ENCODE measurements at places on chromosomes 1 and 21.

DNA sequence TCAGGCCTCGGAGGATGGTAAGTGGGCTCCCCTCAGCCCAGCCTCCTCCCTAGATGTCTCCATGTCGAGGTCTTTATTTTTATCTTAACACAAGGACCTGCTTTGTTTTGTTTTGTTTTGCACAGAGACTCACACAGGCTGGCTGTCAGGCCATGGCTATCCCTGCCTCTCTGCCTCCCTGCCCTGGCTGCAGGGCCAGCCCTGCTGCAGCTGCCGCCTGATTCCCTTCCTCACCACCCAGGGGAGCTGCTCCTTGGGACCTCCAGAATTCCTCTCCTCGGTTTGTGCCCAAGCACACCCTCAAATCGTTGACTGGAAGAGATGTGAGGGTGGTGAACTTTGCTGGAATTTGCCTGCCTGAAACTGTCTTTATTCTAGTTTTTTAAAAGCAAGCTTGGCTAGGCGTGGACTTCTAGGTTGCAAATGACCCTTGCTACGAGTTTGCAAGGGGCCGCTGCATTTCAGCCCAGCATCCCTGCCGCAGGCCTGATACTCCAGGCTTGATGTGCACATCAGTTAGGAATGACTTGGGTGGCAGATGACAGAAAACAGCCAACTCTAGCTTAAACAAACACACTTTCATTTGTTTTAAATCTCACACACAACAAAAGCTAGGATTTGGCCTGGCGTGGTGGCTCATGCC, 37.1 kb downstream of the WNT9A start:
- DNase-seq, result no peak

- DNase-seq, result no peak
Measured at GRCh38 chr1:171910786-171911185, 69.5 kb downstream of the DNM3 start.

GRCh38 chr1:24905355-24905978, 24.6 kb downstream of the RUNX3 start:
- no peak for DNase-seq

- DNase-seq, result no peak
Measured at GRCh38 chr1:245444945-245445344, 290.2 kb downstream of the KIF26B start.

GRCh38 chr21:33767236-33767635, 124.9 kb downstream of the ITSN1 start:
- DNase-seq, result no peak

DNA sequence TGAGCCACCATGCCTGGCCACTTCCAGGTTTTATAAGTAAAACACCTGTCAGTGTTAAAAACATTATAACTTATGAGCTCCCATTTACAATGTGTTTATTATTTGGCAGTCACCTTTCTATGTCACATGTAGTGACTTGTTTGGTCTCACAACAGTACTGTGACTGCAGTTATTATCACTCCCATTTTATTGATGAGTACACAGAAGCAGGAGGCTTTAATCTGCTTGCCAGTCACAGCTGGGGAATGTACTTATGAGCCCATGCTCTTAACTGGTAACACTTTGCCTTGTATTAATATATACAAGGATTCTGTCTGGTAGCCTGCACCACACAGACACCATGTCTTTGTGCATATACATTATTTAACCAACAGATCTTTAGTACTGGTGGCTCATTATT, 31.1 kb upstream of the BACH1 start:
- no peak for DNase-seq

- no peak for DNase-seq
Measured at GRCh38 chr1:53126495-53126894, 15.9 kb downstream of the SLC1A7 start.

GRCh38 chr1:25066256-25066655, 136.2 kb upstream of the RUNX3 start:
- DNase-seq, result no peak

DNA sequence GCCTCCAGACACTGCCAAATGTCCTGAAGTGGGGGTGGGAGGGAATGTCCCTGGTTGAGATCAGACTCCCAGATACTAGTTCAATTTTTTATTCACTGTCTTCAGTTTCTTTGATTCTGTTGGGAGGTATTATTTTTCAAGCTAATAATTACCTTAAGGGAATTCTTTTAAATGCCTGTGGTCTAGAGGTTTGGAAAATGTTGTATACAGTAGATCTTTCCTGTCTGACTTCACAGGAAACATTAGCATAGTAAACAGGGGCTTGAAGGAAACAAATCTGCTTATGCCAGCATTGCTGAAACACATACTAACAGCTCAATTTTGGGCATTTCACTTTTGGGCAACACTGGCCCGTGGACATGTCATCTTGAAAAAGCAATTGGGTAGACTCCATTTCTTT, 84.3 kb upstream of the HP1BP3 start:
- DNase-seq, result peak; percentile 25

GRCh38 chr1:236161230-236161629, 18.9 kb downstream of the GPR137B start:
- no peak for DNase-seq

GRCh38 chr1:103582464-103582863, 11.1 kb downstream of the AMY2B start:
- DNase-seq, result no peak

DNA sequence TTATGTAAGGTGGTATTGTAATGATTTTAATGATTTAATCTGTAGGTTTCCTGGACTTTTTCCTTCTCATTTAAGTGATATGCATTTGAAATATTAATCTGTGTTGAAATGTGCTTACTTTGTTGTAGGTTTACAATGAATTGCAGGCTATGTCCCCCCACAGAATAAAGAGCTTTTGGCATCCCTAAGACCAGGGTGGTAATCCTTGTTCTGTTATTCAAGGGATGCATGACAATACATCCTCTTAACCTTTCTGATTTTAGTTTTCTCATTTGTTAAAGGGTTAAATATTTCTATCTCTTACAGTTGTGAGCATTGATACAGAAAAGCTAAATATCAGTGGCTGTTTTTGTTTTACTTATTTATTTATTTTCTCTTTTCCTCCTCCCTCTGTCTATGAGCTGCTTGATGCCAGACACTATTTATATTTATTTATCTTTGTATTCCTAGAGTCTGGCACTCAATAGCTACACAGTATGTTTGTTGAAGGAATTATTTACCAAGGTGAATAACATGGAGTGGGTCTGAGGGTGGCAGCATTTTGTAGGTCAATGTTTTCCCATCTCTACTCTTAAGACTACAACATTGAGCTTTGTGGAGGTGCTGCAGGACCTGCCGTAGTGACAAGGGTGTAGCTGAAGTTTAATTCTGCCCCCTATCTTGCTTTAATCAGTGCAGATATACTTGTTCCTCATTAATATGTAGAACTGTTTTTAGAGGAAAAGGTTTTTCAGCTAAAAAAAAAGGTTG, 19.9 kb upstream of the ADGRL2 start:
- no peak for DNase-seq

DNA sequence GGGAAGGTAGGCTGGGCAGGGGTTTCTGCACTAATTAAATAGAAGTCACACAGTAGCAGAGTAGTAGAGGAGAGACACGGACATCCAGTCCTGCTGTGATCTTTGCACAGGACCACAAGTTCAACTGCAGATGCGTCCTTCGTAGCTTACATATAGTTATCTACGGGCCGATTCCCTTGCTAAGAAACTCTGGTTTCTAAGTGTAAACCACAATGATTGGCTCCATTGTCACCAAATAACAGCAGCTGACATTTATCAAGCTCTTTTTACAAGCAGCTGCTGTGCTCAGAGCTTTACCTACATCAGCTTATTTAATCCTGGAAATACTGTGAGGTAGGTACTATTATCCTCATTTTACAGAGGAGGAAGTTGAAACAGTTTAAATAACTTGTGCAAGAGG, 3.1 kb downstream of the SLC45A3 start:
- no peak for DNase-seq

GRCh38 chr1:22530715-22531114, 32.6 kb upstream of the EPHA8 start:
- DNase-seq, result no peak

DNA sequence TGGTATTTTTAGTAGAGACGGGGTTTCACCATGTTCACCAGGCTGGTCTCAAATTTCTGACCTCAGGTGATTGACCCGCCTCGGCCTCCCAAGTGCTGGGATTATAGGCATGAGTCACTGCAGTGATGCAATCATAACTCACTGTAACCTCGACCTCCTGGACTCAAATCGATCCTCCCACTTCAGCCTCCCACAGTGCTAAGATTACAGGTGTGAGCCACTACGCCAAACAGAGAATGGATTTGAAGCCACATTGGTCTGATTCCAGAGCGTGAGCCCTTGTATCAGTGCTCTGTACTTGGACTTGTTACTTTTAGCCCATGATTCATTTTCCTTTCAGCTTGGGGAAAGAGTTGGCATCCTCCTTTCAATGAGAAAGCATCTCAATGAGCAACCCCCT, 14.9 kb upstream of the ZNF683 start:
- no peak for DNase-seq

DNA sequence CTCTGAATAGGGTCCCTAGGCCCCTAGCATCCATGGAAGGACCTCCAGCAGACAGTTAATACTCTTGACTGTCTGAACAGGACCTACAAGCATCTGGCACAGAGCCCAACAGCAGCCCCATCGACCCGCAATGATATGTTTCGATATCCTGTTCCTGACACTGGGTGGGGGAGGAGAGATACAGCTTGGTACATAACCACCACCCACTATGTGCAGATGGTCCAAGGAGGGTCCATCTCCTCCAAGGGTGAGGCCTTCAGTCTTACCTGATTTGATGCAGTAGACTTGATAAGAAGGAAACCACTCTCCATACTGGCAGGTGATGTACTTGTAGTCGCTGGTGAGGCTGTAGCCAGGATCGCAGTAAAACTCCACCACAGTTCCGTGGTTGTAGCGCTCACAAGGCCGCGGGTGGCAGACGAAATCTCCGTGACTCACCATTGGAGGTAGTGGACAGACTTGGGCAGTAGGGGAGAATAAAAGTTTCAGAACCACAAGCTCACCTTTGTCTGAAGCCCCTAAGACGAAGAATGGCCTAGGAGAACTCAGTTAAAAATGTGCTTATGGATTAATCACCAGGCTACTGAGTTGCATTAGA, 86.0 kb upstream of the TLR5 start:
- DNase-seq, result no peak

GRCh38 chr1:76176000-76176399, 101.5 kb downstream of the ST6GALNAC3 start:
- no peak for DNase-seq

GRCh38 chr21:41070284-41070683, 97.7 kb upstream of the BACE2 start:
- DNase-seq, result no peak

GRCh38 chr1:248402748-248403147, at the start of gene OR2T1:
Gene OR2T1 (plus strand): TSS chr1:248403048. CDS start chr1:248406148, 3,100 bp downstream.
- no peak for DNase-seq

DNA sequence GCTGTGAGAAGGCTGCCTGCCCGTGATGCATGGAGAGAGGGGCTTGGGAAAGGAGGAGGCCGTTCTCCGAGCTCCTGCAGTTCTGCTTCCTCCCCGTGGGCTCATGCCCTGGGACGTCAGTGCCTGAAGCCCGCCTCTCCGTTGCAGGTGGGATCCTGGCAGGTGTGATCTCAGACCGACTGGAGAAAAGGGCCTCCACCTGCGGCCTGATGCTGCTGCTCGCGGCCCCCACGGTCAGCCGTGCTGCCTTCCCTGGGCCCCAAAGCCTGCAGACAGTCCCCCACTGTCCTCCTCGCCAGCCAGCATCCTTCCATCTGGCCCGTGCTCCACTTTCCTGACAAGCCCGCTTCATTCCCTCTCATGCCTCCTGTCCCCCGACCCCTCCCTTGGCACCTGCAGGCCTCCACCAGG, 50.9 kb downstream of the SLC37A1 start:
- no peak for DNase-seq

DNA sequence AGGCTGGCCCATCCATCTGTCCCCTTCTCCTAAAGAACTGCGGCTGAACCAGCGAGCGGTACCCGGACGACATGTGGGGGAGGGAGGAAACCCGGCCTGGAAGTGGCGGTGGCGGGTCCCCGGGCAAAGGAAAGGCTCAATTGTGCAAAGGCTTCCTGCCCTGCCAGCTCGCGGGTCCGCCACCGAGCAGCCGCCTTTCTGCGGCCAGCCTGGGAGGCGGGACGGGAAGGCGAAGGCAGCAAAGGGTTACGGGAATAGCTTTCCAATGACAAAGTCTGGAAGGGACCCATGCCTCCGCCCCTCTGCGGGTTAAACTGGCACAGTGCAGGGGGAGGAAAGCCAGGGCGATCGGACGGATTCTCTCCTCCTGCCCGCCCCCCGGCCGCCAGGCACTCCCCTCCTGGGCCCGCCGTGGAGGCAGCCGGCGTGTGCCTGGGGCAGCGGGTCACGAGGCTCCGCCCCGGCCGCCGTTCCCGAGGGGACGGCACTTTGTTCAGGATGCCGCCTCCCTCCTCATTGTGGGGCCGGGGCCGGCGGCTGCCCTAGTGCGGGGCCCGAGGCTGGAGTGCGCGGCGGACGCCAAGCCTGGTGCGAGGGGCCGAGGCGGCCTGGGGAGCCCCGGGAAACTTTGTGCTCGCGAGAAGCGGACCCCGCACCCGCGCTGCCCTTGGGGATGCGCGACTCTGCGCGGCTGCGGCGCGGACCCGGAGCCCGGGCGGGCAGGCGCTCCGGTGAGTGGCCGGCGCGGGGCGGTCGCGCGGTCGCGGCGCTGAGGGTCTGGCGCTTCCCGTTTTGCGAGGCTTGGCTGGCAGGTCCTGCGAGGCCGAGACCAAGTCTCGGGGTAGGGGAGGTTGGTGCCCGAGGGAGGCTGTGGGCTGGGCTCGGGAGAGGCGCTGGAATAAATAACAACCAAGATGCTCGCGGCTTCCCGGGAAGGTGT, at the start of gene NAV1:
Gene NAV1, plus strand, starts transcription at position 516 of the 940 bp plus-strand sequence. CDS start 83,758 bp downstream, outside the sequence.
- DNase-seq, result peak; percentile 89

DNA sequence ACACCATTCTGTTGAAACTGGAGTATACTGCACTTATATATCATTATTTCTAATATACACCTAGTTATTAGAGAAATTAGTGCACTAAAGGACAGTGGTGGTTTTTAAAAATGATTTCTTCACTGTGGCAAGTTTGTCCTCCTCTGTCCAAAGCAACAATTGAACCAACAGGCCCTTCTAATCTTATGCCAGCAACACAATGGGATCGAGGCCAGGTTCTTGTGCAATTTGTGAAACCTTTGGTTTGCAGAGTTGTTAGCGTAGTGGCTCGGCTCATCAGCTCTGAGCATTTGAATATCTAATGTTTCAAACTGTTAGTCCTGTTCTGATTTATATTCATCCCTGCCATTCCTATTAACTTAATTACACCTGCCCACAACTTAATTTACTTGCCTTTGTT, 9.9 kb upstream of the LRRC39 start:
- peak; percentile 82 for DNase-seq

GRCh38 chr1:111770916-111771315, 15.2 kb downstream of the DDX20 start:
- DNase-seq, result no peak

DNA sequence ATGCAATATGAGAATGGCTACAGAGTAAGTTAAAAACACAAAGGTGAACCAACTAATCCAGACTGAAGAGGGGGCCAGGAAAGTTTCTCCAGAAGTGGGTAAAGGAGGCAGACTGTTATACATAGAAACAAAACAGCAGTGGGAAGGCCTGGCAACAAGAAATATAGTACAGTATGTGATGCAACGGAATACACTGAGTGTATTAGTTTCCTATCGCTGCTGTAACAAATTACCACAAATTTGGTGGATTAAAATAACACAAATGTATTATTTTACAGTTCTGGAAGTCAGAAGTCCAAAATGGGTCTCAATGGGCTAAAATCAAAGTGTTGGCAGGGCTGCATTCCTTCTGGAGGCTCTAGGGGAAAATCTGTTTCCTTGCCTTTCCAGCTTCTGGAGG, 95.2 kb downstream of the ZSWIM5 start:
- DNase-seq, result no peak

Data from fibroblast of gingiva (primary cell).